ENCODE measurements at places on chromosomes 12 and 14.

GRCh38 chr12:107661830-107662229 is 23.8 kb upstream of the PWP1 start:
- no peak for DNase-seq

DNA sequence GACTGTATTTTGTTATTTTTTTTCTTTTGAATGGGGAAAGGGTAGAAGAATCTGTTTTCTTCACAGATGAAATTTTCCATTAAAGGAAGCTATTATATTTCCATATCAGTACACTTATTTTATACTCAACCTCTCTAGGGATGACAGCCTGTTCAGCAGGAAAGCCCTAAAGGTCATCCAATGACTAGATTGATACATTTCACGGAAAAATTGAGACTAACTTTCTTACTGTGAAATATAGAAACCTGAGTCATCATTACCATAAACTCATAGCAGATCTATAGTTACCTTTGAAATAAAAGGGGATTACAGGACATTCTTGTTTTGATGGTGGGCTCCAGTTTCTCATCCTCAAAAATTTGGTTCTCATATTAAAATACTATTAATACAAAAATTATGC is 36.1 kb upstream of the PTCSC3 start:
- DNase-seq: no peak

DNA sequence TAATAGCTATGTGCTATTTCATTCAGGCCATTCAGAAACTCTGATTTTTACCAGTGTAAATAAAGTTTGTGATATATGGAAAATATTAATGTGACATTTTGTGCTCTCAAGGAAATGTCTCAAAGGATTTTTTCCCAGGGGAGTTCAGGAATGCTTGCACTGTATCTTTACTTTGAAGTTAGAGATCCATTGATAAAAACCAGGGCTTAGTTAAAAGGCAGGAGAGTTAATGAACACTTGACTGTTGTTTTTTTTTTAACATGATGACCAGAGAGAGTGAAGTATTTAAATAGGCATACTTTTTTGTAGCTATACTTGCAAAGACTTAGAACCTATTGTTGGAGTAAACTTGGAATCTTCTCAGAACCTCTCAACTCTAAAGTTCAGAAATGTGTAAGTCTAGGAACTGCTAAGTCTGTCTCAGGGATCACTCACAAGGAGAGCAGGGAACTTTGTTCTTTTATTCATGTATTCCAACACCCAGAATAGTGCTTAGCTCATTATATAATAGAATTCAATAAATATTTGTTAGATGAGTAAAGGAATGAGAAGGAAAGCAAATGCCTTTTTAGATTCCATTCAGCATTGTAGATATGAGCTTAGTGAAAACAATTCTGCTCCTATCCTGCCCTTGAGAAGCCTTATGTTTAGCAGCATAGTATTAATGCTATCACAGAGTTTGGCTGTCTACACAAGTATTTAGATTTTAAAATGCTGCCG is 117.5 kb downstream of the DAAM1 start:
- DNase-seq: no peak

DNA sequence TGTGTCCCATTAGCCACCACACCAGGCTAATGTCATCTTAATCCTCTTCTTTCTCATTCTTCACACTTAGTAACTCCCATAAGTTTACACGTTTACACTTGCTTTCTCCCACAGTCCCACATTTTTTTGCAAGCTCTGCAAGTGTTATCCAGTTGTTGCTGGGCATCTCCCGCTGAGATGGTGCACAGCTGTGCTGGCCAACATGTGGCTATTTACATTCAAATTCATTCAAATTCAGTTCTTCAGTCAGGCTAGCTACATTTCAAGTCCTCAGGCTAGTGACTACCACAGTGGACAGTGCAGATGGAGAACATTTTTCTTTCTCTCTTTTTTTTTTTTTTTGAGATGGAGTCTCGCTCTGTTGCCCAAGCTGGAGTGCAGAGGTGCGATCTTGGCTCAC is 9.8 kb upstream of the TEAD4 start:
- DNase-seq: no peak

- DNase-seq: no peak
Measured at GRCh38 chr12:75533239-75533638, 21.8 kb upstream of the KRR1 start.

- peak; percentile 15 for DNase-seq
Measured at GRCh38 chr12:14416658-14417057, 51.2 kb downstream of the ATF7IP start.

GRCh38 chr14:91082282-91082681 is 21.8 kb upstream of the RPS6KA5 start:
- DNase-seq: no peak

- DNase-seq: no peak
Measured at GRCh38 chr12:131796754-131797587, 31.2 kb upstream of the MMP17 start.

- DNase-seq: peak; percentile 68
Measured at GRCh38 chr12:12837025-12837812, 24.1 kb downstream of the DDX47 start.

GRCh38 chr12:27521066-27521465 is 2.9 kb upstream of the PPFIBP1 start:
- no peak for DNase-seq

DNA sequence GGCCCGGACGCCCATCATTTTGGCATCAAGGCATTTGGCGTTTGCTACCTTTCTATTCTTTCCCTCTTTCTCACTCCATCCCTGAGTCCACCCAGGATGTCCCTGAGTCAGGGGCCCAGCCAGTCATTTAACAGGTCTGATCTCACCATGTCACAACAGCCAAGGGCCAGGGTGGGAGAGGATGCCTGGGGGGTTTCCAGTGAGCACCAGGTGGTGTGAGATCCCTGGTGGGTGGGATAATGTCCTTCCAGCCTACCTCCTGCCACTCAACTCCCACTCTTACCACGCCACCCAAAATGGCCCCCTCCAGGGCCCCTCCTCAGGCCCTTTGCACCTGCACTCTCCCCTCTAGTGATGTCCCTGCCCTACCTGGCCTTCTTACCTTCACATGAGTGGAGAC is 310.8 kb downstream of the BCL11B start:
- DNase-seq: no peak

DNA sequence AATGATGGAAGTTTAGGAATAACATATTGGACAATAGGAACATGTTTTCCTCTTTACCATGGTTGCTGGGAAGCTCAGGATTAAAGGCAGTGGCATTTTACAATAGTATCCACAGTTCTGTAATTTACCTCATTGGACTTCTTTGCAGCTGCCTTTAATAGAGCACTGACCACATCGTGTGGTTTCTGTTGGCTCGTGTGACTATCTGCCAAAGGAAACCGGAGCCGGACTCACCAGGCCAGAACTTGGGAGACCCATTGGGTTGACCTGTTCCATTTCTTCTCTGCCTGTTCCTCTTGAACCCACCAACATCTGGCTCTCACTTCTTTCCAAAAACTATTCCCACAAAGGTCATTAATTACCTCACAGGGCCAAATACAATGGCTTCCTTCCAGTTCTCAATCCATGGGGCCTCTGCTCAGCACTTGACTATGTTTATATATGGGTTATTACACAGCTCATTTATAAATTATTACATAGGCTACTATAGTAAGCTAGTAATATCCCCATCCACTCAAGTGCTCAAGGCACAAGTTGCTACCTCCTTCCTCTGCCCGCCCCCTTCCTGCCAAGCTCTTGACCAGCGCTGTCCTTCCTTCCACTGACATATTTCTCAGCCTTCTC is 121.5 kb upstream of the VASH1 start:
- DNase-seq: no peak

GRCh38 chr14:87351007-87351406 is 642.0 kb downstream of the GALC start:
- no peak for DNase-seq

DNA sequence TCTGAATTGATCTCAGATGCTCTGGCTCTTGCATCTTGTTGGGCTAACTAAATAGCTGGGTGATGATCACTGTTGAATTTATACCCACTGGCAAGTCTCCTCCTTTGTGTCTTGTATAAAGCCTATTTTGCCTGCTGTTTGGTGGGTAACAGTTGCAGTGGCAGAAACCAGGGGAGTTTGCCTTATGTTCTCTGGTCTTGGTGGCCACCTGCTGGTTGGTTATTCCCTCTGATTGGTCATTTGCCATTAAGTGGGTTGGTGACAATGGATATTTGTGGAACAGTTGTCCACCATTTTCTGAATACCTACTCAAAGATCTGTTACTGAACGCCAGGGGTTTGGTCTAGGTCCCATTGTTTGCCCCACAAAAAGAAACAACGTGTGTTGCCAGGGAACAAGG is 52.1 kb downstream of the AVPR1A start:
- DNase-seq: no peak

- DNase-seq: no peak
Measured at GRCh38 chr12:103205906-103206305, 248.4 kb downstream of the ASCL1 start.

Data from NCI-H526 treated with DMSO at 0.1 percent for 48 hours (cell line).